ENCODE measurements at places on chromosomes 6 and 20.

GRCh38 chr6:107616775-107617174, 126.9 kb downstream of the SOBP start:
- no peak for DNase-seq

- no peak for DNase-seq
These were observed 38.7 kb downstream of the DACT2 start for GRCh38 chr6:168280899-168281245.

DNA sequence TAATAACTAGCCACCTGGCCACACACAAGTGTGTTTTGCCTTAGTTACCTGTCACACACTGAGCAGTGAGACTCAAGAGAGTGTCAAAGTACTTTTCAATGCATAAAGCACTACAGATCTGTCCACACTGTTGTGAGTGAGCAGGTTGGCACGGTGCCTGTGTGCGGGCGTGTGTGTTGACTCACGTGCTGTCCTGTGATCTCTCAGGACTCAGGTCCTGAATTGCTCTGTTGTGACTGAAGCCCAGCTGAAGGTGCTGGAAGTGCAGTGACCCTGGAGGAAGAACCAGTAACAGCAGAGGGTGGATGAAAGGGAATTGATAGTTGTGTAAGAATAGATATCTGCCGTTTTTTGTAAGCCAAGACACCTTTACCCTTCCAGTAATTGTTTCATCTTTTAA, 18.3 kb downstream of the SLC16A10 start:
- DNase-seq: no peak

GRCh38 chr6:40054186-40054585, 119.9 kb upstream of the MOCS1 start:
- DNase-seq: no peak

DNA sequence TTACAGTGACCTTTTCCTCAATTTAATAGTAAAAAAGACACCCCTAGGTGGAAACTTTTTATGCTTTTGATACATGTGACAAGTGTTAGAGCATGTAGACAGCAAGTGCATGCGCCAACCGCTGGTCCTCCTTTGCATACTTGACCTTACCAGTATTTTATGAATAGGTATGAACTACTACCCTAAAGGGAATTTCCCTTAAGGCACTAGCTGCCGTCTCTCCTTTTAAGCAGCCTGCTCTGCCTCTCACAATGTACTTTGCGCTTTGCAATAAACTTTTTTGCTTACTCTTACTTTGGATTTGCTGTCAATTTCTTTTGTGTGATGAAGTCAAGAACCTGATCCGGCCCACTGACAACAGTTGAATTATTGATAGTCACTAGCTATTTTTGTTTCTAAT, 50.6 kb upstream of the ZNF133 start:
- no peak for DNase-seq

DNA sequence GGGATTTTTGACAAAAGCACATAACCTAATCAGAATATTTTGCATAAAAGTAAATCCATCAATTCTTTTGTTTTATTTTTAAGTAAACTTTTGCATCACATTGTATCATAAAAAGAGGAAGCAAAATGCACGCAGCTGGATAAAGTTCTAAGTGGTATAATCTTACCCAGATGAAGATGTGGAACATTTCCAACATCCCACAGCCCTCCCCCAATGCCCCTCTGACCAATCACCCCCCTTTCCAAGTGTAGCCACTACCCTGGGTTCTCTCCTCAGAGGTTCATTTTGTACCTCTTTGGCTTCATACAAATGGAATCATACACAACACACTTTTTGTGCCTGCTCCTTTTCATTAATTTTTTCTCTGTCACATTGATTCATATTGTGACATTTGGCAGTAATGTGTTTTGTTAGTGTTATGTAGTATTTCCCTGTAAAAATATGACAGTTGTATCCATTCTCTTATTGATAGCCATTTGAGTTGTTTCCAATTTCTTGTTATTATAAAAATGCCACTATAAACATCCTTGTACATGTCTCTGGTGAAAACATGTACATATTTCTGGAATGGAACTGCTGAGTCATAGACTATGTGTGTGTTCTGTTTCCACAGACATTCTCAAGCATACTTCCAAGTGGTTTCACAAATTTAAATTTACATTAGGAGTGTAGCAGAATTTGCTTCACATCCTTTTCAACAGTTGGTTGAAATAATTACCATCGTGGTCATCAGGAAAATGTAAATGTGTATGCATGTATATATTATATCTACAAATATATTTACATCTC, 92.9 kb upstream of the SYNDIG1 start:
- DNase-seq: no peak

DNA sequence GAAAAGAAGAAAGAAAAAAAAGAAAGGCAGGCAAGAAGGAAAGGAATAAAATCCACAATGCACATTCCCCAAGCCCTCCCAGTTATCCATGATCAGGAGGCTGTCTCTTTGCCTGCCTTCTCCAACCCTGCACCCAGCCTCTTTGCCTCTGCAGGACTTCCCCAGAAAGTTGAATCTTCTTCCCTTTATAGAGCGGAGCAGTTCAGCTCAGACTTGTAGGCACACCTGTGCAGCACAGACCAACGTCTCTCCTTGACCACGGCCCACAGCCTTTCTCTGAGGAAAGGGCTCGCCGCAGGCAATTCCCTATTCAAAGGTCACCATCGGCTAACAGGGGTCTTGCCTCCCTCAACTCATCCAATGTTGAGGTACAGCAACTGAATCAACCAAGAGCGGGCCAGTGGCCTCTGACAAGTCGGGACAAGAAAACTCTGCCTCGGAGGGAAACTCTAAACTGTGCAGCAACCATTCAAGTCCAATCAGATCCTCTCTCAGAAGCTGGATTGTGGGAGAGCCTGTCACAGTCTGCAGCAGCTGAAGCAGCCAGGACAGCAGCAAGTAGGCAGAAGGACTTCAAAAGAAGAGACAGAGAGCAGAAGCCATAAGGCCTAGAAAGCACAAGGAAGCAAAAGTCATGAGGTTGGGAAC, 529.2 kb upstream of the JARID2 start:
- no peak for DNase-seq

DNA sequence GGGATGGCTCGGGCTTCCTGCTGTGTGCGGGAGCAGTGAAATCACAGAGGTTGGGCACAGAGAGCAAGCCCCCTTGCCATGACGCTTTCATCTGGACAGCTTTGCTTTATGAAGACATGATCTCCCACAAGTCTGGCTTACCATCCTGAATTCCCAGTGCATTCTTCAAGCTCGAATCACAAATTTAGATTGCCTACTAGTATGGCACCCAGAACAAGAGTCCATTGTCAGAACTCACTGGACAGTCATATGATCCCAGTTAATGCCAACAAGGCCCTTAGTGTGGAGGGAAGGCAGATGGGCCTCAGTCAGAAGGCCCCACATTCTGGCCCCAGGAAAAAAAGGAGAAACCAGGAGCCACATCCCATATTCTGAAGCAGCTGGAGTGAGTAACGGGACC, 147.3 kb upstream of the FOXQ1 start:
- no peak for DNase-seq

GRCh38 chr6:82862543-82862942, 203.1 kb downstream of the UBE3D start:
- DNase-seq: no peak

- no peak for DNase-seq
These were observed 1.5 kb downstream of the PABPC1L start for GRCh38 chr20:44911264-44911921.

- DNase-seq: no peak
These were observed 104.6 kb upstream of the AKIRIN2 start for GRCh38 chr6:87806635-87807034.

- DNase-seq: no peak
These were observed 2.8 kb upstream of the HTR1B start for GRCh38 chr6:77466055-77466450.

DNA sequence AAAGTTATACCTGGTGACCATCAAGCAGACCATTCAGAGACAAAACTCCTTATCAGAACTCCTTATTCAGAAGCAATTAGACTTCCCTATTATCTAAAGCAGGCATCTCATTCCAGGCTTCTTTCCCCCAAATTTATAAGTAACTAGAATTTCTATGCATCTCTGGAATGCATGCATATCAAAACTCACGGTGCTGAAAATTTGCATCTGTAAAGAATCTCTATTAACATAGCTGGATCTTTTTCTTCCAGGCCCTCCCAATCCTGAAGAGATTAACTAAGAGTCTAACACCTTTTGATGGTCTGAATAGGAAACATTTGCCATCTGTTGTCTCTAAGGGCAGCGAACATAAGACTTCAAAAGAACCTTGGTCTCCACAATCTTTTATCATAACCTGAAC, 22.8 kb upstream of the SLC52A3 start:
- no peak for DNase-seq

- DNase-seq: no peak
These were observed 8.7 kb downstream of the GFRA4 start for GRCh38 chr20:3654326-3655130.

GRCh38 chr6:133964052-133964451, 11.0 kb downstream of the TBPL1 start:
- no peak for DNase-seq

DNA sequence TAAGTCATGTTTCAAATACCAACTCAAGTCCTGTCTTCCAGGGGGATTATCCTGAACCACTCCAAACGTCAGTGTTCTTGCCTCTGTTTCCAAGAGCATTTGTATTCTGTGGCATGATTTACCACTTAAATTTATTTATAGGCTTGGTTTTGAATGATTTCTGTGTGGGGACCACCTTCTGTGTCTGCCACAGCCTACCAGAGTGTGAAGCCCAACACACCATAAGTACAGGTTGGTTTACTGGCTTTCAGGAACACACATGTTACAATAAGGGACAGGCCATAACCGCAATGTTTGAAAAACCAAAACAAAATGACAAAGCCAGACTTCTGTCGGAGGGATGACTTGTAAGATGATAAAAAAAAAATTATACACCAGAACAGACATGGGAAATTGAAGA, 56.5 kb upstream of the MAP3K7 start:
- DNase-seq: no peak
